DMS 273 treated with DMSO at 0.1 percent for 48 hours (cell line): ENCODE measurements at places on chromosomes 5 and 9.

DNA sequence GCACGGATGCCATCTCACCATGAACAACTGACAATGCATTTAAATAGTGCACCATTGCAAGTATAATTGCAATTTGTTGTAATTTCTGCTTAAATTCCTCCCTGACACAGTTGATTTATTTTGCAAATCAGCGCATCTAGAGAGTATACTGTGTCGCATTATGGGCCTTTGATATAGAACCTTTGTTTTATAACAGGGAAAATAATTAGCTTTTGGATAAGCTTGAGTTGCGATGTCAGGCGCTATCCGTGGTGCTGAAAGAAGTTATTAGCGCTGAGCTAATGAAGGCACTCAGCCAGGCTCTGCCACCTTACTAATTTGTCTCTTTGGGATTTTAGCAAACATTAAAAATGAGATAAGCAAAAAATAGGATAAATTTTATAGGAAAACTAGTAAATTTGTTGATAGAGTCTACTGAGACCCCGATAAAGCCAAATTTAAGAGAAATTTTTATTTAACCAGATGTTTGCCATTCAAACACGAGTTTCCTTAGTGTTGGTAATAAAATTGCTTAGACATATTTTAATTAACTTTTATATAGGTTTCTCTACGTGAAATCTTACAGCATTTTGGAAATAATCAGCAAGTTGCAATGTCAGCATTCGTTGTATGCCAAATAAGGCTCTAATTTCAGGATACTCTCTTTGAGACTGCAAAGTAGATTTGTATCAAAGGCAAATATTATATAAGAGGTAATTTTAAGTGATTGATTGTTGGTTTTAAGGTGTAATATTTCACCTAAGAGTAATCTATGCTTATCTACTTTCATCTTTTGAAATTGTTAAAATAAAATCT is 355.5 kb downstream of the TLR4 start:
- DNase-seq: no peak

- DNase-seq: no peak
Measured at GRCh38 chr5:60377826-60378225, 322.1 kb downstream of the DEPDC1B start.

DNA sequence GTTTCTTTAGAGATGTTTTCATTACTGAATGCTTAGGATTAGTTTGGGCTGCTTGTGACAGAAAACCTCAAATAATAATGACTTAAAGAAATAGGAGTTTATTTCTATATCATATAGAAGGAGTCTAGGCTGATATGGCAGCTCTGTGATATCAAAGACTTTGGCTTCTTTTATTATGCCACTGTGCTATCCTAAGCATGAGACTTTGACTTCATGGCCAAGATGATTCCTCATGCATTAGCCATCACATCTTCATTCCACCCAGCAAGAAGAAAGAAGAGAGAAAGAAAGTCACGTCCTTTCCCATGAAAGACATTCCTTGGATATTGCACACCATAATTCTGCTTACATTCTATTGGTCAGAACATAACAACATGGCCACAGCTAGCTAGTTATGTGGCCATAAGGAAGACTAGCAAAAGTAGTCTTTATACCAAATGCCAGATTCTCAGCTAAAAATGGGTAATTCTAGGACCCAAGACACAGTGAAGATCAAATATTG is 76.2 kb downstream of the DAPK1 start:
- DNase-seq: no peak

- no peak for DNase-seq
Measured at GRCh38 chr5:132433141-132433540, 57.4 kb downstream of the IRF1 start.

- no peak for DNase-seq
Measured at GRCh38 chr5:53369681-53370080, 110.7 kb upstream of the FST start.

- DNase-seq: no peak
Measured at GRCh38 chr5:150301170-150301505, 1.6 kb downstream of the ARSI start.

DNA sequence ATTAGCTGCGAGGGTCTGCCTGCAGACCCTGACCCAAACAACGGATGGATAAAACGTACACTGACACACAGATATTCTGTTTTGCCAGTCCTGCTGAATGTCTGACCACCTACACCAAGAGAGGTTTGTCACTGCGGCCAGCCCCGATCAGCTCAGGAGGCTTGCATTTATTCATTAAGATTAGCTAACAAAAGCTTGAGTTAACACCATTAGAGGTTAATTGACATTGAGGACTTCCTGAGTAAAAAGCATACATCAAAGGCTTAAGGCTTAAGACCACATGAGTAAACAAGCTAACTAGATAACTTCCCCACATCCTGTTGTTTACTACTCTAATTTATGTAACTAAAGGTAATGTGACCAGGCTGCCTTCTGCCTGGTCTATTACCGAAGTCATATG is 198.1 kb upstream of the TRPC7 start:
- no peak for DNase-seq

DNA sequence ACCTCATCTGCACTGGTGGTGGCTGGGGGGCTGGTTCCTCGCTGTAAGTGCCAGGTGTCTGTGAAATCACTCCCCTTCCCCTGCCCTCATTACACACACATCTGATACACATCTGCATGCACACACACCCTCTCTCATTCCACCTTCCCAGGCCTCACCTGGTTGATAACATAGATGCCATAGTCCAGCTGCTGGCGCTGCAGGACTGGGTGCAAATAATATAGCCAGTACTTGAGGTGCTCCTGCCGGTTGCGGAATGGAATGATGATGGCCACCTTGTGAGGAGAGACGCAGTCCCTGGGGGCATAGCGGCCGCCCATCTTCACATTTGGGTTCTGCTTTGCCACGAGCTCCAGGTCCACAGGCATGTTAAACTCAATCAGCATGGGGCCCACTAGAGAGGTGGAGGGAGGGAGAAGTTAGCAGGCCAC is 32.1 kb downstream of the B4GALT1 start:
- DNase-seq: no peak

GRCh38 chr9:131910572-131910971 is 169.1 kb downstream of the MED27 start:
- no peak for DNase-seq

DNA sequence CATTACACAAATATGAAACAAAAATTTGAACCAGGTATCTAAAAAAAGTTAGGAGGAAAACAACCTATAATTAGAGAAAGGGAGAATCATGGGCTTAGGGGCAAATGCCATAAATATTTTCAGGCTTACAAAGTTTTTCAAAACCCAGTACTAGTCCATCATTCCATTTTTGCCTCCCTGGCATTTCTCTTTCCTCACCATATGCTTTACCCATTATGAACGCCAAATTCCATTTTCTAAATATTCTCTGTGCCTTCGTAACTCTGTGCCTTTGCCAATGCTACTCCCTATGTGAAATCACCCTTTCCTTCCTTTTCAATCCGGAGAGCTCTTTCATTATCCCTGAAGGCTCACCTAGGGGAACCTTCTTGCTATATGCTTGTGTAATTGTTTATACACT is 434.1 kb downstream of the ZSWIM6 start:
- no peak for DNase-seq

DNA sequence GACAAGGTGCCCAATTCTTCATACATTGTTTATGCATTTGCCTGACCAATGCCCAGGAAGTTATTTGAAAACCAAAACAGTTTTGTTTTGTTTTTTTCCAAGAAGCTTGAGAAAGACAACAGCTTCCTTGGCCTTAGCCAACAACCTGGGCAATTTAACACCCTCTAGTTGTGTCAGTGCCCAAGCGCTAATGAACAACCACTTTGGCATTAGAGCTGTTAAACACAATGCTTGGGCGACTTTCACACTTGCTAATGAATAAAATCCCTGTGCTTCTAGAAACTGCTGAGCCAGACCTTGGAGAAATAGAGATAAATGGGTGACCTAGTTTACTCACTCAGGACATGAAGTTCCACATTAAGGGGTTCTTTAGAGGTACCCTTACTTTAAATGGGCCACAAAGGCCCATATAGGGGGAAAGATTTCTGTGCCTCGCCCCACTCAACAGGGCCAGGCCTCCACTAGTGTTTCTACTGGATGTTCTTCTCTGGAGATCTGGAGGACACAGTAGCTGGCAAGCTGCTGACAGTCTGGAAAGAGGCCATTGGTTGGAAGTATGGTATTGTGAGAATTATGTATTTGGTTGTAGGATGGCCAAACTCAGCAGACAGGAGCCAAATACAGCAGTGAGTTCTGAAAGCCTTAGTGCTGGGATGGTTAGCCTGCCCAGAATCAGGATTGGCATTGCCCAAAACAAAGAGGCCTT is 179.8 kb downstream of the DOCK8 start:
- no peak for DNase-seq

GRCh38 chr5:5667136-5667554 is 244.7 kb downstream of the ICE1 start:
- no peak for DNase-seq

DNA sequence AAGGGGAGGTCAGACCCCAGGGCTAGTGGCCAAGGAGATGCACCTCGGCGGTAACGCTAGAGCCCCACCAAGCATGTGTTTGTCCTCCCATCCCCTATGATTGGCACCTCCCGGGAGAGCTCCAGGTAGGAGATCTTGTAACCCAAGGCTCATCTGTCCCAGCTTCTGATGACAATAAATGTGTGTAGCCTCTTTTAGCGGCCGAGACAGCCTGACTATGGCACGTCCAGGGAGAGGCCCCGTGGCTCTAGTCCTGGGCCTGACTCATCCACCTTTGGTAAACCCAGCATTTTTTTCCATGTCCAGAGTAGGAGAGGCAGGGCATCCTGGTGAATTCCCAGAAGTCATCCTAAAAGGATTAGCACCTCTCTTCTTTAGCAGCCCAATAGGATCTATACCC is 39.2 kb downstream of the IRF1 start:
- DNase-seq: no peak

DNA sequence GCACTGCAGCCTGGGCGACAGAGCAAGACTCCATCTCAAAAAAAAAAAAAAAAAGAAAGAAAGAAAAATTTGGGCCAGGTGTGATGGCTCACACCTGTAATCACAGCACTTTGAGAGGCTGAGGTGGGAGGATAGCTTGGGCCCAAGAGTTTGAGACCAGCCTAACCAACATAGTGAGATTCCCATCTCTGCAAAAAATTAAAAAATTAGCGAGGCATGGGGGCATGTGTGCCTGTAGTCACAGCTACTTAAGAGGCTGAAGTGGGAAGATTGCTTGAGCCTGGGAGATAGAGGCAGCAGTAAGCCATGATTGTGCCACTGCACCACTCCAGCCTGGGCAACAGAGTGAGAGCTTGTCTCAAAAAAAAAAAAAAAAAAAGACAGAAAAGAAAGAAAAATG is 2.9 kb upstream of the SIT1 start:
- no peak for DNase-seq

GRCh38 chr9:114098021-114098935 is 814 bp downstream of the KIF12 start:
- DNase-seq: no peak

DNA sequence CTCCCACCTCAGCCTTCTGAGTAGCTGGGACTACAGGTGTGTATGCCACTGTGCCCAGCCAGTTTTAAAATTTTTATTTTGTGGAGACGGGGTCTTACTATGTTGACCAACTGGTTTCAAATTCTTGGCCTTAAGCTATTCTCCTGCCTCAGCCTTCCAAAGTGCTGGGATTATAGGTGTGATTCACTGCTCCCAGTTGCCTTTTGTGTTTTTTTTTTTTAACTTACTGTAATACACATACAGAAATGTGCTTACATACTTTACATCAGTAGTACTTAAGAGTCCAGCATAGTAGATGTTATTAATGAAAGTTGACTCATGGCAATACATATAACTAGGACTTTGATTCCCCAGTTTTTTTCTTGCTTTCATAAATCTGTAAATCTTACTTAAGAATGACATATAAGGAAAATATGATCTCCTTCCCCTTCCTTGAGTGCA is 4.7 kb downstream of the MAN2A1 start:
- no peak for DNase-seq

DNA sequence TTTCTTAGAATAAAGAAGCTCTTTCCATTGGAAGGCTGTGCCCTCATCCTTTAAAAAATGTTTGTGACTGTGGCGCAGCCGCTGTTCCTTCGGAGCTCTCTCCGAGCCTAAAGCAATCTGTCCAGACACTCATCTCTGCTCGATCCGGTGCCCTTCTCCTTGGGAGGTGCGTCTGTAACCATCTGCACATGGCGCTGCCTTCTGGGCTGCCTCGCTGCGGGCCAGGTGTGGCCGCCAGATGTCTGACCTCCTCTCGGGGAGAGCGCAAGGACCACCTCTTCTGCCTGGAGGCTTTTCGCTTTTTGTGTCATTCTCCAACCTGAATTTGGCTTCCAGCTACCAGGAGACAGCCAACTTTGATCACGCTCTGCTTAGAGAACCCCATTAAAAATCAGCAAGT is 153.4 kb upstream of the PTCH1 start:
- DNase-seq: peak; percentile 56

GRCh38 chr5:130762031-130762430 is 403.0 kb downstream of the HINT1 start:
- DNase-seq: no peak

GRCh38 chr5:17277907-17278306 is 60.5 kb downstream of the BASP1 start:
- DNase-seq: no peak

- DNase-seq: no peak
Measured at GRCh38 chr5:33043343-33043997, 332.3 kb downstream of the NPR3 start.

DNA sequence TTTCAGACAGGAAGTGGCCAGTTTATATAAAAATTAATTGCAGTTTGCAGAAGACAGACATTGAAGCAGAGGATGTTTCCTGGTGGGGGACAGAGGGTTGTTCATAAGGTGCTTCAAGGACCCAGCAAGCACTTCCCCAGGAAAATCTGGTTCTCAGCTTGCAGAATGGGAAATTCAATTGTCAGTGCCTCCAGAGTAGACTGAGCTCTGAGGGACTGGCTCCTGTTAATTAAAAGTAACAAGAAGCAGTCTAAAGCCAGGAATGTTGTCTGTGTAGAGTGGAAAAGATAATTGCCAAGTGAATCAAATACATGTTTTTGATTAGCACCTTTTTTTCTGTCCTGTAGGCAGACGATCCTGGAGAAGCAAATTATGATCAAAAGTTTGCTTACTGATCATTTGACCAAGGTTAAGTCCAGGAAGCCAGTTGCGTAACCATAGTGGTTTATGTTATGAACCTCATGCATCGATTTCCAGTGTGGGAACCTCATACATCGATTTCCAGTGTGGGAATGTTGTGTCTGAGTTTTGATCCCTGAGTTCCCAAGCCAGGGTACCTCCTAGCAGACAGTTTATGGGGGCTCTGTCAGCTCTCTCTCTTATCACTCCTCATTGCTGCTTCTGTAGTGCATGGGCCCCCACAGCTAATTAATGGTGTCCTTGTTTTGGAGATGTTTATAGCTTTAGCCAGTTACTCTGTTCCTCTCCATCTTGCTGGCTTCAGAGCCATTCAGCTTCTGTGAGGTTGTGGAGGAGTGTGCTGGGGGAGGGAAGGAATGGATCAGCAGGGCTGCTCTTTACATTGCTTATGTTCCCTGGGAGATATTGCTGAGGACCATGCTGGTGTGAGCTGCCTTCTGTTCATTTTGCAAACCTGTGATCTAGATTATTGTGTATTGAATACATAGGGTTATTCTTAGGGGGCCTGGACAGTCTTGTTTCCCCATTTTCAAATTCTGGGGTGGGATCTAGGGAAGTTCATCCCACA is 17.1 kb downstream of the MSANTD3 start:
- DNase-seq: no peak
